ENCODE measurements at places on chromosomes 11 and 22.

GRCh38 chr11:92297567-92298553 is 73.2 kb downstream of the FAT3 start:
- DNase-seq, result no peak

DNA sequence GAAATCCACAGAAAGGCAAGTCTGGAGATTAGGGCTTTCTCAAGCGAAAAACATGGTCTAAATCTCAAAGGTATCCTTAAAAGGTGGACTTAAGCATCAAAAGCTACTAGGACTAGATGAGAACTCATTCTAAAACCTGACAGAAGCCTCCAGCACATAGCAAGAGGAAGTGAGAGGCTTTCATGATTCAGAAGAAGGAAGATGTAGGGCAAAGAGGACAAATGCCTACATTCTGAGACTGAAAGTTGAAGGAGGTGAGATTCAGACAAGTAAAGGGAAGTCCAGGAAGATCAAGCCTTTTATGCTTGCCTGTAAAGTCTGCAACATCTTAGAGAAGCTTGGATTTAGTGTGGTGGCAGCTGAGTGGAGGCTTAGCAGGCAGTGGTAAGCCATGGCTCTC is 98.9 kb downstream of the PGR start:
- no peak for DNase-seq

DNA sequence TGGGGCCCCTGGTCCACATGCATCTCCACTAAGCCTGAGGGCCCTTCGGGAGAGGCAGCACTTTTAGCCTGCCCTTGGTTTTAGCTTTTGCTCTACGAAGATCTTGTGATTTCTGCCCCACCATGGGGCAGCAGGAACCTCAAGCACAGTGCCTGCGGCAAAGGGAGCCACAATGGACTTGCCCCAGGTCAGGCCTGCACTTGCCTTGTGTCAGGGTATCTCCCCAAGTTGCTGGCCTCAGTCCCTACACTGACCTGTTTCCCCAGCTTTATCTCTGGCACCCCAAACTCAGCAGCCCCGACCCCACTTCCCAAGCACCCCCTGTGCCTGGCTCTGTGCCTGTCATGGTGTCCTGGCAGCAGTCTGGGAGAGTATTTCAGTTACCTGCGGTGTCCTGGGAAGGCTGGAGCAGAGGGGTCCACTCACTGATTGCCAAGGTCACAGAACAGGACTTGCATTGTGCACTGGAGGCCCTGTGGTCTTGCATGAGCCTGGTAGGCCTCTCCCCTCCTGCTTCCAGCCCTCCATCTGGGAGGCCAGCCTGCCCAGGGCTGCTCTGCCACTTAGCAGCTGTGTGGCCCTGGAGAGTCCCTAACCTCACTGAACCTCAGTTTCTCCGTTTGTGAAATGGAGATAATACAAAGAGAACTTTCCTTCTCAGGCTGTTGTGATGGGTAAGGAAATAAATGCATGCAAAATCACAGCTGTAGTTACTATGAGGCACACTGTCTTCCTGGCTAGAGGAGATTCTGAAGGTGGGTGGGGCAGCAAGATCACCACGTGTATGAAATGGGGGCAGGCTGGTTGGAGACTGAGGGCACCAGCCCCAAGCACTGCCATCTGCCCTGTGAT is 3.6 kb upstream of the AIFM3 start:
- no peak for DNase-seq

DNA sequence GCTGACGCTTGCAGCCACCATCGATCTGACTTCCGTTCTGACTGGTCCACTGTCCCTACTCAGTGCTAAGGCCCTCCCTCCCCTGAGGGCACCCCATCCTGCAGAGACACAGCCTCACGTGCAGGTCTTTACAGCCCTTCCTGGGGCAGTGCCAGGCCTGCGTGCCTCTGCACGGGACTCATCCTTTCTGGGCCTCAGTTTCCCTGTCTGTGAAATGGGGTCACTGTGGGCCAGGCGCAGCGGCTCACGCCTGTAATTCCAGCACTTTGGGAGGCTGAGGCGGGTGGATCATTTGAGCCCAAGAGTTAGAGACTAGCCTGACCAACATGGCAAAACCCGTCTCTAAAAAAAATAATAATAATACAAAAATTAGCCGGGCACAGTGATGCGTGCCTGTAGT is 17.8 kb upstream of the PARVG start:
- no peak for DNase-seq

- no peak for DNase-seq
Observed at GRCh38 chr22:49660794-49661781, 166.6 kb downstream of the BRD1 start.

- DNase-seq, result no peak
Observed at GRCh38 chr11:31408201-31408600, 38.5 kb downstream of the DNAJC24 start.
